ENCODE measurements at places on chromosomes 13 and 19.

DNA sequence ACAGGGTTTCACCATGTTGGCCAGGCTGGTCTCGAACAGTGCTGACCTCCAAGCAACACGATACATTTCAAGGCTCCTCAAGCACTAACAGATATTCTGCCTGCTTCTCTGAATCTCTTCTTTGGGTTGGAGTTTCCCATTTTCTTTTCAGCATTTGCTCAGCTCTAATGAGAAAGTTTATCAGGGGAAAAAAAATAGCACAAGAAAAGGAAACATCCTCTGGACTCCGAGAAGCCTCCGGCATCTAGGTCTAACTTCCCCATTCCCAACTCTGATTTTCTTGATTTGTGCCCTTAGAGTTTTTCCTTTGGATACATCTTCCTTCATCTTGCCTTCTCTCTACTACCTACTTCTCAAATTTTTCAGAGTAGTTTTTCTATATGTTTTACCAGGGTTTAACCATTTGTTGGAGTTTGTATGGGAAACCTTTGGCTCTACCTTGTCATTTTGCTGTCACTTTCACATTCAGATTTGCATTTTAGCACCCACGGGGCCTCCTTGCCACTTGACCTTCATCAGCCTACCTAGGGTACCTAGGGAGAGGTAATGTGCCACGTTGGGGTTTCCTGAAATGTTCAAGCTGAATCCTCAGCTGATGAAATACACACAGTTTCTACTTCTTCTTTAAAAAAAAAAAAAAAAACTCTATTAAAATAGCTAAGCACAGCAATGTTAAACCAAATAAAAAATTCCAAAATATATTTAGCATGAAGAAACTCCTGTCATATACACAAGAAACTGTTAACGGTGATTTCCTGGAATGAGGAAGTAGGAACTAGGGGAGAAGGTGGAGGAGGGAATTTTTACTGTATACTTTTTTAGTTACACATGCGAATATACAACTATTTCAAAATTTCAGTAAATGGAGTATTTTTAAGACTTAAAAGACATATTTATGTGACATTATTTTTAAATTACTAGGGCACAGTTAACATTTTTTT lies 5.1 kb upstream of the USP12 start:
- DNase-seq, result no peak

DNA sequence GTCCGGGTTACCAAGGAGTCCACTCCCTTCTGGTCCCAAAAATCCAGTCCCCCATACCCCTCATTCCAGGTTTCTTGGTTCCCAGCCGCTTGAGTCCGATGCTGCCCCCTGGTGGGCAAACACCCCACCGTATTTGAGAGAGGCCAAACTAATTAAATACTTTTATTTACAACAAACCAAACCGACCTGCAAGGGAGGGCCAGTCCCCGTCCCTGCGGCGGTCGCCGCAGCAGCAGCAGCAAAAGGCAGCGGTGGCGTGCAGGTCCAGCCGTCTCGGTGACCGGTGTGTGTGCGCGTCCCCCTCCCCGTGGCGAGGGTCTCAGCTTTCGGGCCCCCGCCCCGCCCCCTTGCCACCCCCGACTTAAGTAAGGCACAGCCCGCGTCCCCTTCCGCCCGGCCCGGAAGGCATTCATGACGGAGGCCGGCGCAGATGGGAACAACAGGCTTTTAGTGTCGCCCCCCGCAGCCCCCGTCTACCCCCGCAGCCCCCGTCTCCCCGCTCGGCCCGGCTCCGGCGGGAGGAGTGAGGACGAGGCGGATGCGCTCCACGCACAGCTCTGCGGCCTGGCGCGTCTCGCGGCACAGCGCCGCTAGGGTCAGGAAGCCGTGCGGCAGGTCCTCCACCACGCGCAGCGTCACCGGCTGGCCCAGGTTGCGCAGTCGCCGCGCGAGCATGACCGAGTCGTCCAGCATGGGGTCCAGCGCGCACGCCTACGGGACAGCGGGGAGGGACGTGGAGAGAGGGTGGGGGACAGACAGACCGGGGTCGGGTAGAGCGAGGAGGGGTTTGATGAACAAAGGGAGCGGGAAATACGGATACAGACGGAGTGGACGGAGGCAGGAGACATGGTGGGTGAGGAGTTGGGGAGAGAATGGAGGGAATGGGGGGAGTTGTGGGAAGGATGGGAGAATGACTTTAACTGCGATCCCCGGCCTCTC lies 11.5 kb upstream of the CNFN start:
- peak; percentile 81 for DNase-seq

DNA sequence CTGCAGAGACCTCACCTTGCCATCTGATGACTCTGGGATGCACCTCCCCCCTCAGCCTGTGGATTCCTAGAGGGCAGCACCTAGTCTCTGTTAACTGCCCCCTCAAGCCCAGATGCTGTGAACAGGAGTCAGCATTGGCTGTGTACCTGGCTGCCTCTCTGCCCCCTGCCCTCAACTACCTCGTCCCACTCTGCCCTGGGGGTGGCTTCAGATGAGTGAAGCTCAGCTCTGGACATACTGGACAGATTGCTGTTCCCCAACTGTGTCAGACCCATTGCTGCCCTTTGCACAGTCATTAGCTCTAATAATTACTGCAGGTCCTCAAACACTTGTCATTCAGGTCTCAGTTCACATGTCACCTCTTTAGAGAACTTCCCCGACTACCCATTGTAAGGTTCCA lies 182.1 kb upstream of the TSHZ3 start:
- DNase-seq, result no peak

GRCh38 chr19:14022469-14022868 lies 5.5 kb upstream of the RLN3 start:
- DNase-seq, result no peak

DNA sequence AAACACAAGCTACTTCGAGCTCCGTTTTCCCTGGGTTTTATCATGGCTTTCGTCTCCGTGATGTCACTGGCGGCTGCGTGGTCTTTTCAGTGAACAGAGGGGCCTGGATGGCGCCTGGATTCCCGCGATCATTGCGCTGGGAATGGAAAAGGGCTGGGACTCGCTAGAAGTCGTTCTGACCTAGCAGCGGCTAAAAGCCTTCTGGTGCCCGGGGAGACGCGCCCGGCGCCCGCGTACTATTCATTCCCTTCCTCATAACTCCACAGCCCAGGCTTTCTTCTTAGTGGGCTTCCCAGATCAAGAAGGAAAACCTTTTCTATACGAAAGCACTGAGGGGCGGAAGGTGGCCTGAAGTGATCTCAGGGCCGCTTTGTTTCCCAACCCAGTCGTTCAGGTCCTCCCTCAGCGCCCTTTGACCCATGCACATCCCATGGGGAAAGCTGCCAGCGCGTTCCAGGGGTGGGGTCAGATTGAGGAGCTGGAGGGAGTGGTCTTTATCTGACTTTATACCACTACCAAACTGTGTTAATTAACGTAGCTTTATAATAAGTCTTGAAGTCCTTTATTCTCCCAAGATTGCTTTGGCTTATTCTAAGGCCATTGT lies 96.6 kb downstream of the ELF1 start:
- DNase-seq, result no peak

GRCh38 chr19:11265785-11266236 lies 3.5 kb upstream of the DOCK6 start:
- DNase-seq, result no peak

- DNase-seq, result no peak
Measured at GRCh38 chr13:26949701-26950502, 189.3 kb upstream of the GPR12 start.

DNA sequence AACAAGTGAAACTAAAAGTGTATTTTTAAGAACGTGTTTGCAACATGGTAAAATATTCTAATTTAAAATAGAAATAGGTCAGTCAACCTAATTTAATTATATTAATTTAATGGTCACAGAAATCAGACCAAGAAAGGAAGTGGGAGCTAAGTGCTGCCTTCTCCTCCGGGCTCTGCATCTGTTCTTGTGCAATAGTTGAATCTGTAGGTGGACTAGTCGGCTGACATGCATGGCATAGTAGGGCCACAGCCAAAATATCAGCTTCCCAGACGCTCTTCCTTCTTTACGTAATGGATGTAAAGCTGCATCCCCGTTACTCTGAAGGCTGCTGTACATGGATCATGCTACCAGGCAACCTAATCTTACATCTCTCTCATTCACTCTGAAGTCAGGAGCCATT lies 47.3 kb downstream of the COL4A1 start:
- no peak for DNase-seq

DNA sequence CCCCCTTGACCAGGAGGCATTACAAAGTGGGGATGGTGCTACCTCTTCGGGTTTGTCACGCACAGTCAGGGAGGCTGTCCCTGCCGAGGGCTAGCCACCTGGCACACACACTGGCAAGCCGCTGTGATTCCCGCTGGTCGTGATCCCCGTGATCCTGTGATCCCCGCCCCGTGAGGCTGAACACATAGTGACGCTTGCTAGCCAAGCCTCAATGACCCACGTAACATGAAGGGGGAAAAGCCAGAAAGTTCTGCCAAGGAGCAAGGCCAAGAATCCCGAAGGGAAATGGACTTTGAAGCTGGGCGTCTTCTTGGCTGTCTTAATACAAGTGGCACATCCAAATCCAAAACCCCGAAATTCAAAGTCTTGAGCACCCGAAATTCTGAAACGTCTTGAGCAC lies 13.7 kb downstream of the LDLR start:
- DNase-seq, result no peak

- DNase-seq, result no peak
Measured at GRCh38 chr19:10823690-10824089, 12.3 kb downstream of the TMED1 start.

GRCh38 chr19:1261798-1262622 lies 7.1 kb upstream of the CIRBP start:
- no peak for DNase-seq

GRCh38 chr19:48613852-48614435 lies 932 bp downstream of the FAM83E start:
- no peak for DNase-seq

- no peak for DNase-seq
Measured at GRCh38 chr19:18172331-18173053, 1.1 kb upstream of the IFI30 start.

- DNase-seq, result no peak
Measured at GRCh38 chr19:49856574-49857021, 5.6 kb downstream of the PTOV1 start.

DNA sequence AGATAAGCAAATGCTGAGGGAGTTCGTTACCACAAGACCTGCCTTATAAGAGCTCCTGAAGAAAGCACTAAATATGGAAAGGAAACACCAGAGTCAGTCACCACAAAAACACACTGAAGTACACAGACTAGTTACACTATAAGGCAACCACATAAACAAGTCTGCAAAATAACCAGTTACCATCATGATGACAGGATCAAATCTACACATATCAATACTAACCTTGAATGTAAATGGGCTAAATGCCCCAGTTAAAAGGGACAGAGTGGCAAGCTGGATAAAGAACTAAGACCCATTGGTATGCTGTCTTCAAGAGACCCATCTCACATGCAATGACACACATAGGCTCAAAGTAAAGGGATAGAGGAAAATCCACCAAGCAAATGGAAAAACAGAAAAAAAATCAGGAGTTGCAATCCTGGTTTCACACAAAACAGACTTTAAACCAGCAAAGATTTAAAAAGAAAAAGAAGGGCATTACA lies 26.6 kb downstream of the CCDC122 start:
- DNase-seq, result no peak
